ENCODE measurements at places on chromosomes 2 and 18.

GRCh38 chr2:16139663-16140615 lies 199.6 kb downstream of the MYCN start:
- no peak for DNase-seq

GRCh38 chr2:127103243-127104165 lies 3.5 kb downstream of the BIN1 start:
- DNase-seq: no peak

GRCh38 chr2:181790716-181791649 lies 100.5 kb upstream of the ITPRID2 start:
- DNase-seq: no peak

DNA sequence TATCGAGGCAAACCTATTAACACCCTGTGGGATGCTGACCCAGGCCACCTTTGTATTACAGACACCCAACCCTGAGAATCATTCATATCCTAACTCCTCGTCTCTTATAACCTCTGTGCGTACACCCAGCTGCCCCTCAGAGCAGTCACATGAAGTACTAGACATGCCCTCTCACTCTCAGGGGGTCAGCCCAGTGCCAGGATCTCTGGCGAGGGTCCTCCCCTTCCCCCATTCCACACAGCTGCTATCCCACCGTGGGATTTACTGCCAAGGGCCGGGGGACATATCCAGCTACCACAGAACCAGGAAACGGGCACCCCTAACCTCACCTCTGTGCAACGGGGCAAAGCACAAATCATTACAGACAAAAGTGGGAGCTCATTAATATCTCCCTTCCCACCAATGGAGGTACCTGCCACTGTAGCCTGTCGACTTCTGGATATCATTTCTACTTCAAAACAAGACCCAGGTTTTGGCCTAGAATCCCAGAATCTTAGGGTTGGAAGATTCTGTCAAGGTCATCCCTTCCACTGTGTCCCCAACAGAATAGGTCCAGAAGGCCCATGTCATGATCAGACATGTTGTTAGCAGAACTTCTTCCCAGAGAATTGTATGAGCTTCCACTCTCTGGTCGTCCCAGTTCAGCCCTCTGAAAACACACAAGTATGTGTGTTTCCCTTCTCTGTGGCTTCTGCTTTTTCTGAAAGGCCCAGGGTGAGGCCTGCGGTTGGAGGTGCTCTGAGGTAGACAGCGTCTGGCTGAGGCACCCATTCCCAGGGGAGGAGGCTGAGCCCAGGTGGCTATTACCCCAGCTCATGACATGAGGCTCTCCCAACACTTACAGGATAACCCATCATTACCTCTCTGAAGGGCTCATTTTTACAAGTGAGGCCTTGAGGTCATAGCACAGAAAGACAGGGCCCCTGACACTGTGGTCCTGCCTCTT lies 1.7 kb downstream of the TMBIM1 start:
- DNase-seq: peak; percentile 84

GRCh38 chr18:24176727-24177416 lies 38.0 kb downstream of the CABYR start:
- DNase-seq: peak; percentile 9

DNA sequence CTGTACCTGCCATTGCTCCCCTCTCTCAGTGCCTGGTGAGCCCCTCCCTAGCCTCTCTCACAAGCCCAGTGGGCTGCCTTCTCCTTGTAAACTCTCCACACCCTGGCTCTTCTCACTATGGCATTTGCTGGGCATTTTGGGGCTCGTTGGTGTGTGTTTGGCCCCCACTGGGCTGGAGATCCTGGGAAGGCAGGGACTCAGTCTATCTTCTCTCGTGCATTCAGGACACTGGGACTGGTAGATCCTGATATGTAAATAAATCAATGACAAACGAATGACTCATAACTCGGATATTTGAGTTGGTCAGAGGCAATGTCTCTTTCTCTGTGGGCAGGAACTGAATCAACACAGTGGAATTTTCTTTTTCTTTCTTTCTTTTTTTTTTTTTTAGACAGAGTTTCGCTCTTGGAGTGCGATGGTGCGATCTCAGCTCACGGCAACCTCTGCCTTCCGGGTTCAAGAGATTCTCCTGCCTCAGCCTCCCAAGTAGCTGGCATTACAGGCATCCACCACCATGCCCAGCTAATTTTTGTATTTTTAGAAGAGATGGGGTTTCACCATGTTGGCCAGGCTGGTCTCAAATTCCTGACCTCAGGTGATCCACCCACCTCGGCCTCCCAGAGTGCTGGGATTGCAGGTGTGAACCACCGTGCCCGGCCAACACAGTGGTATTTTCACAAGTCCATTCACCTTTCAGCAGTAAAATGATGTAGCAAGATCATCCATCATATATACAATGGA lies 144.6 kb upstream of the SPRED2 start:
- DNase-seq: no peak

GRCh38 chr2:215401896-215402379 lies 33.9 kb downstream of the FN1 start:
- no peak for DNase-seq

DNA sequence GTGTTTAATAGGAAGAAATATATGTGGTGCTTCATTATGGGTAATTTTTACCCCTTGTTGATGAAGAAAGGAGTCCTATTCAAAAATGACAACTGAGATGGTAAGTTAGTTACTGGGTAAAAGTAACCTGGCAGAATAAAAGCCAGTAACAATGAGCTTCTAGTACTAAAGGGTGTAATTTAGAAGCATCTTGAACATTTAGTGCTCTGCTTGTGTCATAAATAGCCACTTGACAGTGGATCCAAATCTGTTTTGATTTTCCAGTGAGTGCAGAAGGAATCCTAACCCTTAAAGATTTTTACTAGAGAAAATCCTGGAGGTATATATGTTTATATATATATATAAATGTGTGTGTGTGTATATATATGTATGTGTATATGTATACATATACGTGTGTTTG lies 15.1 kb downstream of the COMMD1 start:
- DNase-seq: no peak

DNA sequence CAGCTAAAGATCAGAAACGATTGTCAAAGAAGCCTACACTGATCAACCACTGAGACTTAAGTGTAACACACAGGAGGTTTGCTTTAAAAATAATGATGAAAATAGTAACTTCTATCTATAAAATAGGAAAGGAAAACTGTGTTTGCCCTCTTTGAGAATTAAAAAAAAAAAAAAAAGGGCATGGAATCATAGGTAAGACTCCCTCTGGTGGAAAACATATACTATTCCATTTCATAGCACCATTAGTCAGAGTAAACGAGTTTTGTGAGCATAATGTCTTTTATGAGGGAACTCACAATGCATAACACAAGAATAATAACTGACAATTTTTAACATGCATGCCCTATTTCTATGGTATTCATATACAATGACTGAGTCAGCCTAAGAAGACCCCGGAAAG lies 36.3 kb downstream of the SLC35F5 start:
- DNase-seq: no peak

- DNase-seq: no peak
Observed at GRCh38 chr18:22282311-22283115, 113.1 kb downstream of the GATA6 start.

- no peak for DNase-seq
Observed at GRCh38 chr2:62424899-62425298, 81.1 kb downstream of the TMEM17 start.

- no peak for DNase-seq
Observed at GRCh38 chr2:215876139-215876936, 137.0 kb downstream of the MREG start.

DNA sequence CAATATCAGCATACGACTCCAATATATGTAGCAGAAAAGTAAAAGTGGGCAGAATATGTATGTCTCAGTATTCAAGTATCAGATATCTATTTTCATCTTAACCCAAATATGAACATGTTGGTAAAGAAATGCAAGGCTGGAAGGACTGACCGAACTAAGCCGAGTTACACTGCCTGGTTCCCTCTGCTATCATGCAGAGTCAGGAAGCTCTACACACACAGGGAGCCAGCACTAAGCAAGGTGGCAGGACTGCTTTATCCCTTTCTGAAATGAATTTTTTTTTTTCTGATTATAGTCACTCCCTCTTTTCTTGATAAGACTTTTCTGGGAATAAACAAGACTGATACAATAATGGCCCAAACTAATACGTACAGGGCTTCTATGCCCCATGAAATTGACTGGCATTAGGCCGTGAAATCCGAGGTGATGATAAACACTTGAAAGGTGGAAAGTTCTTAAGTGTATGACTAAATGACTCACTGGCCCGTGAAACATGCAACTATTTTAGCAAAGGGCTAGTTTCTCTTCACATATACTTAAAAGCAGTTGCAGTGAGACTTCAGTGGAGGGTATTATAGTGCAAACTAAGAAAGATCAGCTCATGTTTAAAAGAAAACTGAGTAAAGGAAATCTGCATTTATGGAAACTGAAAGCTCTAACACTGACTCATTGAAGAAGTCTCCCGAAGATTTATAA lies 14.9 kb downstream of the DPP4 start:
- DNase-seq: no peak

- no peak for DNase-seq
Observed at GRCh38 chr18:39741755-39742466, 2176.3 kb upstream of the CELF4 start.

GRCh38 chr2:49686897-49687442 lies 532.7 kb upstream of the FSHR start:
- no peak for DNase-seq

DNA sequence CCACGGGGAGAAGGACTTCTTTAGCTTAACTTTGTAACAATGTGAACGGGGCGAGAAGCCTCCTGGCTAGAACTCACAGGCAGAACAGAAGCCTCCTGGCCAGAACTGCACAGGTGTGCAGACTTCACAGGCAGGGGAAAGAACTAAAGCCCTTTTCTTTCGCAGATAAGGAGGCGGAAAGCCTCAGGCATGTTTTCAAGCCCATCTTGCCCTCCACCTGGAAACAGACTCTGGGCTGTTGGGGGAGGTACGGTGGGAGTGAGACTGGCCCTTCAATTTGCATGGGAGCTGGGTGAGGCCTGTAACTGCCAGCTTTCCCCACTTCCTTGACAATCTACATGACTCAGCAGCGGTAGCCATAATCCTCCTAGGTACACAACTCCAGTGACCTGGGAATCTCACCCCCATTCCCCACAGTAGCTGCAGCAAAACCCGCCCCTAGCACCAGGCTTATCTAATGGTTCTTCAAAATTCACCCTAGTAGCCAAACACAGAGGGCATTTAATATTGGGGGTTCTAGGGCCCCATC lies 22.9 kb upstream of the ABCA12 start:
- DNase-seq: no peak

DNA sequence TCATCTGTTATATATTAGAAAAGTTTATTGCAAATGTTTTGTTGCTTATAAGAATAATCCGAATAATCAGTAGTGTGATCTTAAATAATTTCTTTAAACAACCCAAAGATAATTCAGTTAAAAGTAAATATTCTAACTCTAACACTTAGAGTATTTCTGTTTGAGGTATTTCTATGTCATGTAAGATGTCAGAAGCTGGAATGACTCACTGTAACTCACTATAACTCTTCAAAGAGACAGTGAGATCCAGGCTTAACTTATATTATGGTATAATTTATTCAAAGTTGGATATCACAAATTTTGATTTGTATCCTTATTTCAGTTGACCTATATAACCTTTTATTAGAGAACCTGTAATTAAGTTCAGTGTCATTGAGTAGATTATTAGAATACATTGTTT lies 6.9 kb downstream of the MBD5 start:
- no peak for DNase-seq

DNA sequence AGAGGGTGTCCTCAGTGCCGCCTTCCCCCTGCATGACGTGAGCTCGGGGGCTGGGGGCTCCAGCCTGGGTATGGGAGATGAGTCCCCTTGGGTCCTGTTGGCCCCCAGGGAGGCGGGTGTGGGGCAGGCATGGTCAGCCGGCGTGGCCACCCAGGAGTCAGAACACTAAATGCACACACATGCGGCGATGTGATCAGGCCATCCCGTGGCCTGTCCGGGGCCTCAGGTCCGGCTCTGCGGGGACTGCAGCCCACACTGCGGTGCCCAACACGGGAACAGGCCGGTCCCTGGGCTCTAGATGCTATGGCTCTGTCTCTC lies 13.8 kb downstream of the ANO7 start:
- DNase-seq: no peak

DNA sequence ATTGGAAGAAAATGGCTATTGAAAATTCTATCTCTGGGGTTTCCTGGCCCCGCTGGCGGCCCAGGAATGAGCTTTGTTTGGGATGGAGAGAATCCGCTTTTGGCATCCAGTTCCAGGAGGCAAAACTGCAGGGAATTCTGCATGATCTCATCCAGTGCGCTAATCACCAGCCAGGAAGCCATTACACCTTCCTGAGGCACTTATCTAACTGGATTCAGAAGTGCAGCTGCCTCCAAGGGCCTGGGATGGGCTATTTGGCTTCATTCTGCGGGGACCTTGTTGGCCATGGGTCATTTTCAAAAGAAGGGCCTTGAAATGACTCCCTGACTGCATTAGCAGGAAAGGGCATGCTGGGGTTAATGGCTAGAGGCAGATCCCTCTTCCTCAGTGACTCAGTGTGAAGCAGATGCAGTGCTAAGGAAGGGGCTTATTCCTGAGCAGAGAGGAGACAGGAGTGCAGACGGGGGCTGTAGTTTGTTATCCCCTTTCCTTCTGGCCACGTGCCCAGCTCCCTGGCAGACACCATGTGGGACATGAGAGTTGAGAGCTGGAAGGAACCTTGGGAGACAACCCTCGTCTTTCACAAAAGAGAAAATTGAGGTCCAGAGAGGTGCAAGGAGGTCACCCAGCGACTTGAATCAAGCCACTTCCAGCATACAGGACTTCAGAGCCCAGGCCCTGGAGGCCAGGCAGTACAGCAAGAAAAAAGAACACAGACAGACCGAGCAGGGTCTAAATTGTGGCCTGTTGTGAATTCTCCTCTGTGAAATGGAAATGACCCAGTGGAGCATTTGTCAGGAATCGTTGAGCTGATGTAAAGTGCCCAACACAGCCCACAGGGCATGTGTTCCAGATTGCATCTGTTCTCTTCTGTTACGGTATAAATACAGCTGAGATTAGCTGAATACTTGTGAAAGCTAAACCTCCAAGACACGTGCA lies 161.8 kb downstream of the PRKCE start:
- DNase-seq: no peak

DNA sequence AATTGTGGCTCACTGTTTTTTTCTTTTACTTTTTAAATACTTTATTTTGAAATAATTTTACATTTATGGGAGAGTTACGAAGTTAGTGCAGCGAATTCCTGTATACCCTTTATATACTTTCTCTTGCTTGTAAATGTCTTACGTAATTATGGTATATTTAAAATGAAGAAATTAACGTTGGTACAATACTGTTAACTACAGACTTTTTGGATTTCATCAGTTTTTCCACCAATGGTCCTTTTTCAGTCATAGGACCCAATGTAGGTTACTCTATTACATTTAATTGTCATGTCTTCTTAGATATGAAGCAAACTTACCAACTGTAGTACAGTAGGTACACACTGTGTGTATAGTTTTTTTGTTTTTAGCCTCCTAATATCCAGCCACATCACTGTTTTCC lies 76.3 kb downstream of the BOLA3 start:
- DNase-seq: no peak

- no peak for DNase-seq
Observed at GRCh38 chr18:37309059-37309458, 256.5 kb downstream of the CELF4 start.

DNA sequence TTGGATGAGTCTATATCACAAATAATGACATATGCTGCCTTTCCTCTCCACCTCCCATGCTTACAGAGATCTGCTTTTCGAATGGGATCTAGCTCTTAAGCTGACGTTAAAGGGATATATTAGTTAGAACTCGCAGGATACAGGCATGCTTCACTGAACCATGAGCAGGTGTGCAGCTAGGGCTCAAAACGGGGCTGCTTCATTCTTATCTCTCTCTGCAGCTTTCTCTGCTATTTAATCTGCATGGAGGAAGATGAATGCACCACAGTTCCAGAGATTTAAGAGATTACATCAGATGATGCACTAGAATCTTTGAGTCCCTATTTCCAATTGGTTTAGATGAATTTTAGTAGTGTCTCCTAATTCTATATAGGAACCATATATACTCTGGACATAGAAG lies 327.0 kb downstream of the RAD51AP2 start:
- no peak for DNase-seq

Measured in CD4-positive, alpha-beta T cell (primary cell).